ENCODE measurements at places on chromosomes 1 and 21.

DNA sequence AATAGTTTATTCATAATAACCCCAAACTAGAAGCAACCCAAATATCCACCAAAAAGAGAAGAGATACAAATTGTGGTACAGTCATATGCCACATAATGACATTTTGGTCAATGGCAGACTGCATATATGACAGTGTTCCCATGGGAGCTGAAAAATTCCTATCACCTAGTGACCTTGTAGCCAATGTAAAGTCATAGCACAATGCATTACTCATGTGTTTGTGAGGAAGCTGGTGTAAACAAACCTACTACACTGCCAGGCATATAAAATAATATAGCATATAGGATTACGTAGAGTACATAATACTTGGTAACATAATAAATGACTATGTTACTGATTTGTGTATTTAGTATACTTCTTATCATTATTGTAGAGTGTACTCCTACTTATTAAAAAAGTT, 29.5 kb upstream of the SLFNL1 start:
- no peak for DNase-seq

GRCh38 chr1:33339413-33339812, 18.5 kb upstream of the A3GALT2 start:
- no peak for DNase-seq

GRCh38 chr1:81679942-81680341, 120.8 kb upstream of the ADGRL2 start:
- no peak for DNase-seq

- DNase-seq = no peak
These were observed 75.8 kb downstream of the CTH start for GRCh38 chr1:70486676-70487458.

- DNase-seq = no peak
These were observed 79.1 kb upstream of the IVNS1ABP start for GRCh38 chr1:185396126-185396525.

GRCh38 chr1:69686367-69686984, 118.8 kb downstream of the LRRC7 start:
- no peak for DNase-seq

DNA sequence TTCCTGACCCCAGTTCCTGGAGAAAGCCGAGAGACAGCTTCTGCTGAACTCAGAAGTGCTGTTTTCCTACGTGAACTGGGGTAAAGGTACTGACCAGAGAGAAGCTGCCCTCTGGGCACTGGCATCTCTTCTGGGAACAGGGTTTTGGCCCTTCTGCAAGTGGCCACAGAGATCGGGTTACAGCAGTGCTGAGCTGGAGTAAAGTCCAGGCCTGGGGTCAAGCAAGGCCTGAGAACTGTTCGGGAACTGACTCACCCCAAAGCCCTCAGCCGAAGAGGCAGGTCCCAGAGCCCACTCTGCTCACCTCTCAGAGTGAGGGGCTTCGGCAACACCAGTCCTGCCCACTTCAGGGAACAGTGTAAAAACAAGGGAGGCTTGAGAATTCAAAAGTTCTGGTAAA, 177.2 kb upstream of the RUNX1 start:
- no peak for DNase-seq

DNA sequence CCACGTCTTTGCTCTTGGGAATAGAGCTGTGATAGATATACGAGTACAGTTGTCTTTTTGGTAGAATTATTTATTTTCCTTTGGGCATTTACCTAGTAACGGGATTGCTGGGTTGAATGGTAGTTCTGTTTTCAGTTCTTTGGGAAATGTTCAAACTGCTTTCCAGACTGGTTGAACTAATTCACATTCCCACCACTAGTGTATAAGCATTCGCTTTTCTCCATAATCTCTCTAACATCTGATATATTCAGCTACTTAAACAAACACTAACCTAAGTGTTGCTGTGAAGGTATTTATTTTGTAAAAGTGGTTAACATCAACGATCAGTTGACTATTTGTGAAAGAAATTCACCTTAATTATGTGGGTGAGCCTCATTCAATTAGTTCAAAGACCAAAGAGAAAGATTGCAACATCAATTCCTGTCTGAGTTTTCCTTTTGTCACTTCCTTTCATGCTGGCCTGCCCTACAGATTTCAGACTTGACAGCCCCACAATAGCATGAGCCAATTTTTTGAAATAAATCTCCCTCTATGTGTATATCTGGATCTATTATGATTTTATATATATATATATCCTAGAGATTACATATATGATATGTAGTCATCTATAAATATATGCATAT, 26.7 kb upstream of the DUSP10 start:
- DNase-seq = no peak

DNA sequence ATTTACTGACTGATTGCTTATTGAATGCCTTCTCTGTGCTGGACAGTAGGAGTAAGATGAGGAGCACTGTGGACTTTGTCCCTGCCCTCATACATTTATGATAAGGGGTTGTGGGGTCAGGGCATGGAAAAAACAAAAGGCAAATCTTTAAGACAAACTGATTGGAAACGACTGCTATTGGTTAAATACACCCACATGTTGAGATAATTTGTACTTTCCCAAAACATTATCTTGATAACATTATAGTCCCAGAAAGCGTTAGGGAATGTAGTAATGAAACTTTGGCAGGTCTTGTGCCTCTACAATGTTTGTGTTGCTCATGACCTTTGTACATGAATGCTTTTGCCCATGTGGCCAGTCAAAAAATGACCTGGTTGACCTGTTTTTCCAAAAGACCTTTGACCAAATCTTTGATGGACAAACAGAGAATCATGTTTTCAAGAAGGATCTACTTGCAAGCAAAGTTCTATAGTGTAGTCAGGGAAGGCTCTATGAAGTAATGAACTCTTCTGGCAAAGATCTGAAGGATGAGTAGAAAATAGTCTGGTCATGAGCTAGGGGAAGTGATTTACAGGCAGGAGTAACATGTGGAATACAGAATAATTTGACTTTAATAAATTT, 50.9 kb downstream of the LEPR start:
- no peak for DNase-seq

Data from DND-41 (cell line).